ENCODE measurements at places on chromosomes 3 and 15.

DNA sequence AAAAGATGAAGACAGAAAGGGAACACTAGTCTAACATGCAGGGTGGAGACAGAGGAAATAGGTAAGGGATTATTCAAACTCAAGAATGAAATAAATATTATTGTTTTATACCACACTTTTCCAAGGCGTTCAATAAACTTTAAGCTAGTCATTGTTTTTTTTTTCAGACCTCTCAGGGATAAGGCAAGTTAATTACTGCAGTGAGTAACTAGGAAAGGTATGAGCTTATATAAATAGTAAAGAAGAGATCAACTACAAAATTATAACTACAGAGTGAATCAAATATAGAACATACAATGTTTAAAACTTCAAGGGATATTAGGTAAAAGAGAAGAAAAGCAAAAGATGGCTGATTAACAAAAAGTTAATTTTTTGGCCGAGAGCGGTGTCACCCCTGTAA, 31.5 kb upstream of the XXYLT1 start:
- DNase-seq = no peak
- no peak overlapping the region for H3K4me3 ChIP-seq
- no peaks in the 10 kb centered on the region for H3K27me3 ChIP-seq
- H3K27ac ChIP-seq = no peak overlapping the region
- H3K36me3 ChIP-seq = no peaks in the 10 kb centered on the region
- H3K4me1 ChIP-seq = no peaks in the 10 kb centered on the region

GRCh38 chr3:134462331-134462941, 23.3 kb downstream of the ANAPC13 start:
- no peak overlapping the region for H3K4me3 ChIP-seq
- DNase-seq = no peak
- no peaks in the 10 kb centered on the region for H3K27me3 ChIP-seq
- H3K36me3 ChIP-seq = no peaks in the 10 kb centered on the region
- H3K27ac ChIP-seq = peak overlapping the region; percentile 43
- H3K4me1 ChIP-seq = no peaks in the 10 kb centered on the region

DNA sequence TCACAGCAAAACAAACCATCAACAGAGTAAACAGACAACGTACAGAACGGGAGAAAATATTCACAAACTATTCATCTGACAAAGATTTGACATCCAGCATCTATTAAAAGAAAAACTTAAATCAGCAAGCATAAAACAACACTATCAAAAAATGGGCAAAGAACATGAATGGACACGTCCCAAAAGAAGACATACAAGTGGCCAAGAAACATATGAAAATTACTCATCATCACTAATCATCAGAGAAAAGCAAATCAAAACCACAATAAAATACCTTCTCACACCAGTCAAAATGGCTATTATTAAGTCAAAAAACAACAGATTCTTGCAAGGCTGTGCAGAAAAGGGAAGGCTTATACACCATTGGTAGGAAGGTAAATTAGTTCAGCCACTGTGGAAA, 13.7 kb upstream of the SERPINI2 start:
- DNase-seq = no peak
- H3K4me1 ChIP-seq = no peaks in the 10 kb centered on the region
- H3K36me3 ChIP-seq = no peaks in the 10 kb centered on the region
- no peak overlapping the region for H3K27ac ChIP-seq

DNA sequence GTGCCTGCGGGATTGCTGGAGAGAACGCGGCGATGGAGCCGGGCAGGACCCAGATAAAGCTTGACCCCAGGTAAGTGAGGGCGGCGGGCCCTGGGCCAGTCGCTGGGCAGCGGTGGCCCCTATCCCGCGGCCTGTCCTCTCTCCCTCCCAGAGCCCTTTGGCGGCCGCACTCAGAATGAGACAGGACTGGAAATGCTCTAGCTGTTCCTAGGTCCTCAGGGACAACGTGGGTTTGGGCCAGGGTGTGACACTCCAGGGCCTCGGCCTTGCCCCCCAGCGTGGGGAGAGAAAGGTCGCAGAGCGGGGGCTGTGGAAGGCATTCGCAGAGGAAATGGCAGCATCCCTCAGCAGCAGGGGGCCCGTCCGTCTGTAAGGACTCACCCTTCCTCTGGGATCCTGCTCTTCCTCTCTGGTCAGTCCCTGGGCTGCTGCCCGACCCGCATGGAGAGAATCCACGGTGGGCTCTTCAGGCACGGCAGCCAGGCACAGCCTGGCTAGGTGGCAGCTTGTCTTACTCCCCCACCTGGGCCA, 412 bp downstream of the SLC51A start:
- H3K27ac ChIP-seq = peak overlapping the region; percentile 34
- no peak for DNase-seq
- H3K36me3 ChIP-seq = no peaks in the 10 kb centered on the region
- H3K4me1 ChIP-seq = peaks cover 26% of the 10 kb centered on the region
